Neuronal stem cell (in vitro differentiated cells): ENCODE measurements at places on chromosomes 11 and 22.

DNA sequence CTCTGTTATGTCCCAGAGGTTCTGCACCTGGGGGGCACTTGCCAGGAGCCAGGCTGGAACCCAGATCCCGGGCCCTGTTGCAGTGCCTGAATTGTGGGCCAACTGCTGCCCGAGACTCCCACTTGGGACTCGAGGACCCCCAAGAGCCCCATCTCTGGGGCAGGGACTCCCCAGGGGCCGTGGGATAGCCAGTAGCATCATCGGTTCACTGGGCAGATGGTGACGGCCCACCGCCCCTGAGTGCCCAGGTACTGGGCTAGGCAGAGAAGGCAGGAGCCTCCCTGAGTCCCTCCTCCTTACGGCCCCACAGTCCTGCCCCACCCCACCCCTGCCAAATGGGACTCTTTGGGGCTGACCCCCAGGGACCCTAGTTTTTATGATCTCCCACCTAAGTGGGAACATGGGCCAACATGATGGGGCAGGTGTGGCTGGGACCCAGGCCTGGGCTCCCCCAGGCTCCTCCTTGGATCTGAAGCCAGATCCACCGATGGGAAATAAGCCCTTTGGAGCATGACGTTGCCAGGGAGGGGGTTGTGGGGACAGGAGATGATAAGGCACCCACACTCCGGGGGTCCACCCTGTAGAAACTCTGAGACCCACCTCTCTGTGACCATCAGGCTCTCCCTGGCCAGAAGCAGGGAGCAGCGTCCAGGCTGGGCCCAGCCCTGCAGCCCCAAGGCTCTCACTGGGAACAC lies 94.5 kb upstream of the FGF3 start:
- DNase-seq: no peak

DNA sequence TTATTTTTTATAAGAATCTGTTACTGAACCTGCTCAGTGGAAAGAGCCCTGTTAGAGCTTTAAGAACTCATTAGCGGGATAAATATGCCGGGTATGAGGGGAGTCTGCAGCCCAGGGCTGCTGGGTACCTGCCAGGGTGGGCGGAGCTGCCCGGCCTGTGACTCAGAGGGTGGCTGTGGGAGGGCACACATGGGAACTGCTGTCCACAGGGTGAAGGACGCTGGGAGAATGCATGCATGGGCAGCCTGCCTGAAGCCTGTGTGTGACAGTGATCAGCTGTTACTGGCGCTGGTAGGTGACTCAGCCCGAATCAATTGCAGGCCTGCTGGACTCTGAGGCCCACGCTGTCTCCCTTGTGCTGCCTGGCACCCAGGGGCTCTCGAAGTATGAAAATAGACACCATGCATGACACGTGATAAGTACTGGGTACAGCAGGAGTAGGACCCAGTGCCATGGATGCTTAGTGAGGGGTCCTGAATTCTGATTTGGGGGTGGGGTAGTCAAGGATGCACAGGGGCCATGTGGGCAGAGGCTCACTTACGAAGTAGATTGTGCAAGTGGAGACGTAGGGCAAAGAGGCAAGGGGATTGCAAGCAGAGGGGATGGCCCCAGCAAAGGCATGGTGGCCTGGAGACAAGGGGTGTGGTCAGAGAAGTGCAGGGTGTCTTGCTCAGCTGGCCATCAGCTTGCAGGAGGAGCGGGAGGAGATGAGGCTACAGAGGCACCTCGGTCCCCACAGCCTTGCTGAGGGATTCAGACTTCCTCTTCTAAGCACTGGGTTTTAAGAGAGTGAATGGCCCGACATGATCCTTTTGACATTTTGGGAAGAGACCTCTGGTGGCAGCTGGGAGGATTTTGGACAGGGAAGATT lies 36.5 kb downstream of the GRIK4 start:
- DNase-seq: no peak

- DNase-seq: no peak
Observed at GRCh38 chr22:50177537-50178470, 7.3 kb downstream of the PANX2 start.

DNA sequence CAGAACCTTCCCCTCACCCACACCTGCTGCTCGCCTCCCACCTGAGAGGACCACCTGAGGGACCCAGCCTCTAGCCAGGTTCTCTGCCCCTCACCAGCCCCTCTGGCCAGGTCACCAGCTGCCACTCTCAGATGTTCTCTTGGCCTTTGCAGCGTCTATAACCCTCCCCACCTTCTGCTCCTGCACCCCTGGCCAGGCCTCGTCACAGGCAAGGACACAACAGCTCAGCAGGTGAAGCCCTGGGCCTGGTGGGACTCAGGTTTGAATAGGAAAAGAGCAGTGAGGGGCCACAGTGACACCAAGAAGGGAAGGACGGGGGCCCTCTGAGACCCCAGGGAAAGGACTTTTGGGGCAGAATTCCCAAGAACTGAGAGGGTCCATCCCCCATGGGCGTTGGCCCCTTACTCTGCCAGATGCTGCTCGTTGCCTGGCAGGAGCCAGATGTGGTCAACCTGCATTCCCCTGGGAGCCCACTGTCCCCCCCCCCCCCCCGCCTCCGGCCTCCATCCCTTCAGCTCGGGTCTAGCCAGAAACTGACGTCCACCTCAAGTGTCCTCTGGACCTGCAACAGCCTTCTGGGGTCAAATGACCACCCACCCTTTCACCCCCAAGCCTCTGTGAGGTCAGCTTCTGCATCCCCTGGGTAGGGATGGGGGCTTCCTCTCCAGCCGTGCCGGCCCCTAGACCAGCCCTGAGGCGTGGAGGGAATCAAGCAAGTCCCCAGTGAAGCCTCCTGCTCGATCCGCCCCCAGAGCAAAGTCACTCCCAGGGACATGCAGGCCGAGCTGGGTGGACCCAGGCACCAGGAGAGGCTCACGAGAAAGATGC lies 28.7 kb downstream of the SBF1 start:
- no peak for DNase-seq

DNA sequence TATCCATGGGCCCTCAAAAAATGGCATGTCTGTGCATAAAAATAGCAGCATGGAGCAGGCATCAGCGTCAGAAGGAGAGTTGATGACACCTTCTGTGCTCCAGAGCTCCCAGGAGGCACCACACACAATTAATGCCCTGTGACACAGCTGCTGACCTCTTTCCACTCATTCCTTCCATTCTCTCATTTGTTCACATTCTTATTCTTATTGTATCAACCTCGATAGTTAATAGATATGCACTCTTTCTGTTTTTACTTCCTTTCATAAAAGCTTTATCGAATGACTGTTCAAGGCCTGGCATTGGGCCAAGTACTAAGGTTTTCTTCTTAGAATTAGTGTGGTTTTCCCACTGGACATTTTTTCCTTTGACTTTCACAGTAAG lies 266.0 kb upstream of the MTNR1B start:
- DNase-seq: no peak

- DNase-seq: no peak
Observed at GRCh38 chr11:2951231-2952110, 22.3 kb upstream of the PHLDA2 start.

- no peak for DNase-seq
Observed at GRCh38 chr11:859394-860131, 16.9 kb downstream of the TSPAN4 start.
